ENCODE measurements at places on chromosomes 5 and 9.

GRCh38 chr9:117945286-117945685, 241.1 kb downstream of the TLR4 start:
- no peak for DNase-seq
- no peaks in the 10 kb centered on the region for H3K36me3 ChIP-seq
- H3K27me3 ChIP-seq, result no peaks in the 10 kb centered on the region
- peaks cover 38% of the 10 kb centered on the region for H3K4me1 ChIP-seq
- H3K4me3 ChIP-seq, result no peak overlapping the region

- no peak overlapping the region for H3K27ac ChIP-seq
- H3K27me3 ChIP-seq, result no peaks in the 10 kb centered on the region
- H3K36me3 ChIP-seq, result peaks cover 10% of the 10 kb centered on the region
- no peaks in the 10 kb centered on the region for H3K4me1 ChIP-seq
Measured at GRCh38 chr9:19689328-19690101, 99.3 kb downstream of the SLC24A2 start.

GRCh38 chr5:6568889-6569288, 64.0 kb downstream of the NSUN2 start:
- peaks cover 18% of the 10 kb centered on the region for H3K27me3 ChIP-seq
- no peak overlapping the region for H3K4me3 ChIP-seq
- no peak for DNase-seq
- no peak overlapping the region for H3K27ac ChIP-seq
- no peaks in the 10 kb centered on the region for H3K36me3 ChIP-seq
- H3K4me1 ChIP-seq, result no peaks in the 10 kb centered on the region

DNA sequence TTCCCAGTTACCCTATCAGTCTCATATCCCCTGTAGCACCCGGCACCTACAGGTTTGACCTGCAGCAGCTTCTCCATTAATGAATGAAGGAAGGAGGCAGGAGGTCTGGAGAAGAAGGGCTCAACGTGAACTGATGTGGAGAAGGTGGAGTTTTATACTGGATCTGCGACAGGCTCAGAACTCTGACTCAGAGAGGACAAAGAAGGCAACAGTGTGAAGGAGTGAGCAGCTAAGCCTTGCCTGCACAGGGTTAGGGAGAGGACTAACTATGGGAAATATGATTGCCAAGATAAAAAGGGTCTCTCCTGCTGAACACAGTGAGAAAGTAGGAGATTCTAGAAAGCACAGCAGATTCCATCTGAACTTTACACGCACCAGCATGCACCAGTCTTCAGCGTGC, 23.6 kb downstream of the RASEF start:
- DNase-seq, result no peak
- peaks cover 27% of the 10 kb centered on the region for H3K4me1 ChIP-seq
- peaks cover 4% of the 10 kb centered on the region for H3K36me3 ChIP-seq
- H3K27ac ChIP-seq, result peak overlapping the region; percentile 40
- no peak overlapping the region for H3K4me3 ChIP-seq

DNA sequence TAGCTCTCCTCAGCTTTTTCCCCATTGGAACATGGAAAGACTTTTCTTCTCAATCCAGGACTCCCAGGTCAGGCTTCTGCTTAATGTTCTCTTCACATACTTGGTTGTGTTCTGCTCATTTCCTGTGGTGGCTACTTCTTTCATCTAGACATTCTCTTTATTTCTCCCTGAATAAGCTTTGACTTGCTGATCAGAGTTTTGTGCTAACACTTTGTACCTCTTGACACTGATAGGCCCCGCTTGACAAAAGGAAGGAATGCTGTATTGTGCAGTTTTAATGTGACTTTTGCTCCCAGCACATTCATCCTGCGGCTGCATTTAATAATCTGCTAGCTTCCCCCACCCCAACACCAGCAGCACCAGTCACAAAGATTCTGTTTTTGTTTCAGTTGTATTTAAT, 90.9 kb upstream of the MINAR2 start:
- H3K36me3 ChIP-seq, result no peaks in the 10 kb centered on the region
- H3K27ac ChIP-seq, result no peak overlapping the region
- H3K4me3 ChIP-seq, result no peak overlapping the region
- H3K4me1 ChIP-seq, result no peaks in the 10 kb centered on the region
- H3K27me3 ChIP-seq, result no peaks in the 10 kb centered on the region
- no peak for DNase-seq

DNA sequence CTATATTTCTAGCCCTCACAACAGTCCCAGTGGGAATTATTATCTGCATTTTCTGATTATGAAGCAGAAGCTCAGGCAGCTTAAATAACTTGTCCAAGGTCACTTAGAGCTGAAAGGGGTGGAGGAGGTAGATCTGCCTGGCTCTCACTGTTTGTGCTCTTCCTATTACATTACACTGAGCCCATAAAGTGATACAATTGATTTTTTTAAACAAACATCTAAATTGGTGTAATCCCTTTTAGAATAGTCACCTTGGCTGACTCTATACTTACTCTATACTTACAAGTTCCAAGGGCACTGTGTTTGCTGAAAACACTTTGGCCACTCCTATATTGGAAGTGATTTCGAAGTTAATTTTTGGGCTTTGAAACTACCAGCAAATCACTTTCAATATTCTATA, 144.7 kb downstream of the APBA1 start:
- H3K27ac ChIP-seq, result no peak overlapping the region
- peaks cover 8% of the 10 kb centered on the region for H3K27me3 ChIP-seq
- H3K4me3 ChIP-seq, result no peak overlapping the region
- no peaks in the 10 kb centered on the region for H3K4me1 ChIP-seq

DNA sequence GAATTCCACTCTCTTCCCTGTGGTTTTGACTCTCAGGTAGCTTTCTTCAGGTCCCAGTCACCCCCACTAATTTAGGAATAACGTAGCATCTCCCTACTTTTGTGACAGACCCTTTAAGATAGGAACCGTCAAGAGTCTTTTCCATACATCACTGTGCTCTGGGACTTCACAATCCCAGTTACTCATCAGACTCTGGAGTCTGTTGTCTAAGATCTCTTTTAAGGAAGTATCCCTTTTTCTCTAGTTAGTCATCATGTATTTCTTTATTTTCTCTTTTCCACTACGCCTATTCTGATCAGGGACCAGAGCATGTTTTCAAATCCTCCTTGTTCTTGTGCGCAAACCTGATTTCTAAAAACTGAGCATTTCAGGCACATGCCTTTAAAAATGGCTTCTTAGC, 143.0 kb downstream of the GOLPH3 start:
- DNase-seq, result no peak
- no peak overlapping the region for H3K27ac ChIP-seq
- peaks cover 7% of the 10 kb centered on the region for H3K27me3 ChIP-seq
- H3K36me3 ChIP-seq, result no peaks in the 10 kb centered on the region
- no peak overlapping the region for H3K4me3 ChIP-seq
- peaks cover 47% of the 10 kb centered on the region for H3K4me1 ChIP-seq

DNA sequence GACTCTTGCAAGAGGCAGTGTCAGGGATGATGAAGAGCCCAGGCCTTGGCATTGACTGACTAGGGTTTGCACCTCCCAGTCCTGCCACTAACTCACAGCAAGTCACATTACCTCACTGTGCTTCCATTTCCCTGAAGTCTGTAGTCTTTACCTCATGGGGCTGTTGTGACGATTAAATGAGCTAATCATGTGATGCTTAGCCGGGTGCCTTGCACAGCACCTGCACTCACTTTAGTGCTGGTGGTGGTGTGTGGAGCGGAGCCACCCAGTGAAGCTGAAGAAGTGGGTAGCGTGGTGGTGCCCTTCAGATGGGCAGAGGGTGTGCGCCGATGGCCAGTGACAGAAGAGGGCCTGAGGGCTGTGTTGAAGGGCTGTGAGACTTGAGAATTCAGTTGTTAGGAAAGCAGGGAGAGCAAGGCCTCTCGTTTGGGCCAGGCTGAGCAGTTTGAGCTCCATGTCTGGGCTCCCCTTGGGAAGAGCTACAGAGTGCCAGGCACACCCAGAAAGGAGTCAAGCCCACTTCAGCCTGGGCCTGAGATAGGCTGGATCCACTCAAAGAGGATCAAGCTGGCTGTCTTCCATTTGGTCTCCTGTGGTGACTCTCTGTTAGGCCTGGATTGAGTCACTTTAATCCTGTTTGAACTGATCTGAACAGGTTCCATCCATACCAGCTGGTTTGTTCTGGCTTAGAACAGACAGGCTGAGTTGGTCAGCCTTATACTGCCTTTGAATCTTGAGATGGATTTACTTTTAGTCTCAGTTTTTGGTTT, 42.5 kb downstream of the RALGPS1 start:
- H3K36me3 ChIP-seq, result no peaks in the 10 kb centered on the region
- DNase-seq, result no peak
- H3K27me3 ChIP-seq, result peaks cover 4% of the 10 kb centered on the region
- H3K4me1 ChIP-seq, result peaks cover 7% of the 10 kb centered on the region
- no peak overlapping the region for H3K27ac ChIP-seq

GRCh38 chr9:121909111-121909510, 184.0 kb downstream of the TTLL11 start:
- peaks cover 4% of the 10 kb centered on the region for H3K27me3 ChIP-seq
- no peaks in the 10 kb centered on the region for H3K36me3 ChIP-seq
- H3K4me3 ChIP-seq, result no peak overlapping the region
- DNase-seq, result no peak
- no peak overlapping the region for H3K27ac ChIP-seq
- no peaks in the 10 kb centered on the region for H3K4me1 ChIP-seq

DNA sequence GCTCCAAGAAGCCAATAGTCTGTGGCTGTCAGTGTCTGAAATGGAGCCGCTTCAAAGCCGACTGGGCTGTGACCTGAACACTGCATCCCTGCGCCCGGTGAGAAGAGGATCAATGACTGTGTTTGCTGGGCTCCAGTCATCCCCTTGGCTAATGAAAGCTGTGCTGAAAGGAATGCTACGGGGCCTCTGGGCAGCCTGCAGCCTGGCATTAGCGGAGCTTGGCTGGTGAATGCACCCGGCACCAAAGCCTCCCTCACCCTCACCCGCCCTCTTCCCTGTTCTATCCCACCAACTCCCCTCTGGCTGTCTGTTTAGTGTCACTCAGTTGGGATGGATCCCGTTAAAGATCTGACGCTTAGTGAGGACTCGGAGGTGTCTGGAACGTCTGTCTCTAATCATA, 355.3 kb downstream of the BNC2 start:
- H3K4me3 ChIP-seq, result peak overlapping the region; percentile 72
- peak; percentile 39 for DNase-seq

DNA sequence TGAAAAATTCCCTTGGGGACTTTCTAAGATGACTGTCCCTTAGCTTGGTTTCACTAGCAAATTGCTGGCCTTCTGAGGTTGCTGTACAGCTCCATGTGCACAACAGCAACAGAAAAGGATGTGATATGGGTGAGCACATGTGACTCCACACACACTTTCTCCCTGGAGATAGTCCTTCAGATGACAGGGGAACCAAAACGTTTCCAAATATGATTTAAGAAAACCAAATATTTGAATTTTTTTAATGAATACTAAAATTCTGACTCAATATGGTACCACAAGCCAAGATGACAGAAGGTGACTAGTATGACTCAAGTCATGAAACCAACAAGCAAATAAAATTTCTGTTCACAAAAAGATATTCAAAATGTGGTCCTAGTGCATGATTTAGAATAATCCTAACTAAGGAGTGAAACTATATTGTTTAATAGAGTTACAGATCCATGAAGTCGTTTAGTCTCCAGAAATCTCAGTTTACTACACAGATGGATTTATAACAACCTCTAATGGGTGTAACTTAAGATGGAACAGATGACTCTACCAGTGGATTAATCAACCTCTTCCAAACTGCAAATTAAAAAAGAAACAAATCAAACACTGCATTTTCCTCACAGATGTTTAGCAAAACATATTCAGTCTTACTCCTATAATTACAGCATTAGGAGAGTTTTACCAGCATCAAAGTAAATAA, 144.8 kb upstream of the PIK3R1 start:
- H3K4me3 ChIP-seq, result no peak overlapping the region
- peaks cover 7% of the 10 kb centered on the region for H3K27me3 ChIP-seq
- no peak for DNase-seq
- H3K27ac ChIP-seq, result no peak overlapping the region
- H3K4me1 ChIP-seq, result peaks cover 35% of the 10 kb centered on the region

- H3K27ac ChIP-seq, result no peak overlapping the region
- DNase-seq, result no peak
- no peaks in the 10 kb centered on the region for H3K4me1 ChIP-seq
- H3K4me3 ChIP-seq, result no peak overlapping the region
Measured at GRCh38 chr9:114742947-114743346, 61.0 kb upstream of the TEX48 start.

GRCh38 chr5:44535621-44536020, 146.4 kb upstream of the FGF10 start:
- H3K4me1 ChIP-seq, result peaks cover 6% of the 10 kb centered on the region
- H3K27ac ChIP-seq, result no peak overlapping the region
- no peaks in the 10 kb centered on the region for H3K36me3 ChIP-seq
- H3K4me3 ChIP-seq, result no peak overlapping the region
- no peak for DNase-seq
- H3K27me3 ChIP-seq, result no peaks in the 10 kb centered on the region

- DNase-seq, result no peak
- H3K4me1 ChIP-seq, result no peaks in the 10 kb centered on the region
- H3K27me3 ChIP-seq, result peaks cover 16% of the 10 kb centered on the region
- H3K36me3 ChIP-seq, result no peaks in the 10 kb centered on the region
- H3K27ac ChIP-seq, result no peak overlapping the region
- no peak overlapping the region for H3K4me3 ChIP-seq
Measured at GRCh38 chr5:179114756-179115155, 54.6 kb downstream of the ZNF354C start.

DNA sequence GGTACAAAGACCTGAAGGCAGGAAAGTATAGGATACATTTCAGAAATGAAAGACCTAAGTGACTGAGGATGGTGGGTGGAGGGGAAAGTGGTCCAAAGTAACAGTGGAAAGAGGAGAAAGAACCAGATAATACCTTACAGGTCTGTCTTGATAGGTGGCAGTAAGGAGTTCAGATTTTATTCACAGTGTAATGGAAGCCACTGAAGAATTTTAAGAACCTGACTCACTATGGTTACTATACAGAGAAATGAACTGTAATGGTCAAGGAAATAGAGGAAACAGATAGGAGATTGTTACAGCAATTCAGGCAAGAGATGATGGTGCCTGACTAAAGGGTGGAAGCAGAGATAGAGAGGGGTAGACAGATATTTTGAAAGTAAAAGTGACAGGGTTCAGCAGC, 46.5 kb downstream of the EPB41L4A start:
- no peak overlapping the region for H3K4me3 ChIP-seq
- no peak for DNase-seq
- H3K4me1 ChIP-seq, result no peaks in the 10 kb centered on the region
- no peak overlapping the region for H3K27ac ChIP-seq

GRCh38 chr9:71684566-71684965, 83.7 kb downstream of the CEMIP2 start:
- H3K4me3 ChIP-seq, result no peak overlapping the region
- peaks cover 59% of the 10 kb centered on the region for H3K4me1 ChIP-seq
- no peak for DNase-seq
- no peak overlapping the region for H3K27ac ChIP-seq

DNA sequence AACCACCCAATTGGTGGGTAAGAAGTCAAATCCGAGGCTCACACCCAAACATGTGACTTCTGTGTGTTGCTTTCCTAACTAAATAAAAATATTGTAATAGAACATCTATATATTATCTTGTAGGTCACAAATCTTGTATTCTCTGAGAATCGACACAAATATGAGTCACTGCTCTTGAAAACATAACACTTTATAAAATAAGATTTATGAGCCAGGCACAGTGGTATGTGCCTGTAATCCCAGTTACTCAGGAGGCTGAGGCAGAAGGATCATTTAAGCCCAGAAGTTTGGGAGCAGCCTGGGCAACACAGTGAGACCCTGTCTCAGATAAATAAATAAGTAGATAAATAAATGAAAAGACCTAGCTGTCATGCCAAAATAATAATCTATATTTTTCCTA, 624.1 kb downstream of the ANXA1 start:
- no peak for DNase-seq
- no peak overlapping the region for H3K27ac ChIP-seq
- no peak overlapping the region for H3K4me3 ChIP-seq
